ENCODE measurements at places on chromosomes 16 and 17. TPM values are rescaled to one million over a fixed set of nuclear protein-coding genes. Genes with fewer than 3 reads are reported as not detected.

Gene SLC2A4
- 2.2 TPM for total RNA-seq

Gene CNGB1
- total RNA-seq = 0.73 TPM

Gene GDPD1
- total RNA-seq = 23.2 TPM

- H3K27ac ChIP-seq = no peak overlapping the region
- no peaks in the 10 kb centered on the region for H3K36me3 ChIP-seq
- no peaks in the 10 kb centered on the region for H3K27me3 ChIP-seq
- H3K4me3 ChIP-seq = no peak overlapping the region
These were observed 23.1 kb upstream of the DNAH17 start for GRCh38 chr17:78600181-78600721.

DNA sequence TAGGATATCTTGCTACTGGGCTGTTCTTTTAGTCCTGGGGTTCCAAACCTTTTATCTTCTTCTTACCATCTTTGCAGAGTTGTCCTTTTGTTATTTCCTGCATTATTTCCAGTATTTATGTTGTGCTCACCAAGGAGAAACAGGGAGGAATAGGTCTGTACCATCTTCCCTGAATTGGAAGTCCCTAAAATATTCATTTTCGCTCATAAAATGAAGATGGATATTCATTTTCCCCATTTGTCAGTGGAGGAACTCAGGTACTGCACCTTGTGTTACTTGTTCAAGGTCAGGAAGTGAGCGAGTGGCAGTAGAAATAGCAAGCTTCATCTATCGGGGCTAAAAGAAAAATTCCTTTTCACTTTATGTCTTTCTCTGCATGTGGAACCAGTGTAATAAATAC is 989.7 kb downstream of the CDH11 start:
- H3K36me3 ChIP-seq = no peaks in the 10 kb centered on the region
- DNase-seq = no peak

- peak; percentile 69 for DNase-seq
- no peaks in the 10 kb centered on the region for H3K36me3 ChIP-seq
- H3K27ac ChIP-seq = no peak overlapping the region
- no peaks in the 10 kb centered on the region for H3K27me3 ChIP-seq
- H3K4me3 ChIP-seq = no peak overlapping the region
These were observed 3.1 kb downstream of the CTRB2 start for GRCh38 chr16:75203667-75204409.

- H3K36me3 ChIP-seq = no peaks in the 10 kb centered on the region
- no peak overlapping the region for H3K27ac ChIP-seq
- peak; percentile 13 for DNase-seq
- H3K27me3 ChIP-seq = no peaks in the 10 kb centered on the region
- no peak overlapping the region for H3K4me3 ChIP-seq
These were observed 240.3 kb downstream of the ZNF423 start for GRCh38 chr16:49615576-49615975.

- H3K4me3 ChIP-seq = no peak overlapping the region
- no peak overlapping the region for H3K27ac ChIP-seq
- H3K36me3 ChIP-seq = peaks cover 98% of the 10 kb centered on the region
- no peaks in the 10 kb centered on the region for H3K4me1 ChIP-seq
These were observed 17.1 kb downstream of the SETD6 start for GRCh38 chr16:58532414-58532813.

DNA sequence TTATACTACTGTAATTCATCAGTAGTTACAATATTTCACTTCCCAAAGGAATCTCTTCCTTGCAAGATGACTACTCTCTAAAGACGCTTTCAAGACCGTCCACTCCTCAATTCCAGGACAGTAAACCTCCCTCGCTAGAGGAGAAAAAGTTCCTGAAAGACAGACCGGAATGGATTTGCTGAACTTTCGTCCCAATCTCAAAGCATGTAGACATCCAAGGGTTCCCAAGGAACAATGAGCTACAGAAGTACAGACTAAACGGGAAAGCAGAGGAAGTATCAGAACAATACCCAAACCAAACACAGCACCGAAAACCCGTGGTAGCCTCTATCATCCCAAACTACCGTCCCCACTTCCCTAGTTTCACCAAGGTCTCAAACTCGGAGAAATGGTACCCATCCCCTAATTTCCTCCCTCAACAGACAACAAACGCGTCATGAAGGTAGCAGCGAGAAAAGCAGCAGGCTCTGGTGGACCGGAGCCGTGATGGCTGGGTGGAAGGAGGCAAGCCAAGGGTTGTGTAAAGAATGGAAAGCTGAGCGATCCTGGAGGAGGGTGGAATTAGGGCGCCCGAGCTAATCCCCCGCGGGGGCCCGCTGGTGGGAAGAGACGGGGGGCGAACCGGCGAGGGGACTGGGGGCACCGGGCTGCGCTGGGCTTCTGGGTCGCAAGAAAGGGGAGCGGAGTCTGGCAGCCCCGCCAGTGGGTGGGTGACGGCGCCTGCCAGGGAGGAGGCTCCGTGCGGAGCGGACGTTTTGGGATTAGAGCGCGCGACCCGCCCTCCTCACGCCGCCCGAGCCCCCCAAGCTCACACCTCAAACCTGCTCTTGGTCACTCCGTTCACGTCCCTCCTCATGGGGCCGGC is 647 bp downstream of the FBXL20 start:
- peak overlapping the region; percentile 93 for H3K4me3 ChIP-seq
- H3K36me3 ChIP-seq = peaks cover 2% of the 10 kb centered on the region
- peak overlapping the region; percentile 83 for H3K27ac ChIP-seq
- H3K4me1 ChIP-seq = peaks cover 5% of the 10 kb centered on the region

DNA sequence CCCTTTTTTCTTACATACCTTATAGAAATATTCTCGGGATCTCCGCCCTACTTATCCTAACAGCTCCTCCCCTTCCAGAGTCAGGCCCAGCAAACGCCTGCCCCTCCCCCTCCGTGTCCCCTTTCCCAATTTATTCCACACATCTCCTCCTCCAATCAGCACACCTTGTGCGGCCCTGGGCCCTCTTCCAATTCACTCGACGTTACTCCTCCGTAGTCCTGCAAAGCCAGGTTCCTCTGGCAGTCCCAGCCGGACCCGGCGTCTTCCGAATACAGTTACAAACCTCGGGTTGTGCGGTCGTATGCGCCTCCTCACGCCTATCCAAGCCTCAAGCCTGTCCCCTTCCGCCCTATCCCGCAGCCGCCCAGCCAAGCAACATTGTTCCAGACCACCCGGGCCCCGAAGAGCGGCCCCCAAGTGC is 677 bp downstream of the CBX1 start:
- H3K27me3 ChIP-seq = no peaks in the 10 kb centered on the region
- peak overlapping the region; percentile 89 for H3K4me3 ChIP-seq
- no peaks in the 10 kb centered on the region for H3K4me1 ChIP-seq
- DNase-seq = peak; percentile 94
- peaks cover 16% of the 10 kb centered on the region for H3K36me3 ChIP-seq

DNA sequence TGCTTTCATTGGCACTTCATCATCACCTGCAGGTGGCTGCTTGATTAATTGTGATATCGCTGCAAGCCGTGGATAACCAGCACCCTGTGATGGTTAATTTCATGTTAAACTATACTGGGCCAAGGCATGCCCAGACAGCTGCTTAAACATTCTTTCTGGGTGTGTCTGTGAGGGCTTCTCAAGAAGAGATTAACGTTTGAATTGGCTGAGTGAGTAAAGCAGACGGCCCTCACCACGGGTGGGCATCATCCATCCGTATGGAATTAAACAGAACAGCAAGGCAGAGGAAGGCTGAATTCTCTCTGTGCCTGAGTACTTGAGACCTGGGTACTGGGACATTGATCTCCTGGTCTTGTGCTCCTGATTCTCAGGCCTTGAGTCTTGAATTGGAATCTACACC is 7.1 kb upstream of the ZNF213 start:
- peak; percentile 78 for DNase-seq
- peaks cover 47% of the 10 kb centered on the region for H3K36me3 ChIP-seq
- H3K27ac ChIP-seq = no peak overlapping the region
- H3K4me1 ChIP-seq = no peaks in the 10 kb centered on the region

- no peaks in the 10 kb centered on the region for H3K4me1 ChIP-seq
- H3K27me3 ChIP-seq = no peaks in the 10 kb centered on the region
- H3K27ac ChIP-seq = no peak overlapping the region
- H3K4me3 ChIP-seq = no peak overlapping the region
- no peak for DNase-seq
These were observed 11.9 kb downstream of the TMEM204 start for GRCh38 chr16:1545044-1546040.

DNA sequence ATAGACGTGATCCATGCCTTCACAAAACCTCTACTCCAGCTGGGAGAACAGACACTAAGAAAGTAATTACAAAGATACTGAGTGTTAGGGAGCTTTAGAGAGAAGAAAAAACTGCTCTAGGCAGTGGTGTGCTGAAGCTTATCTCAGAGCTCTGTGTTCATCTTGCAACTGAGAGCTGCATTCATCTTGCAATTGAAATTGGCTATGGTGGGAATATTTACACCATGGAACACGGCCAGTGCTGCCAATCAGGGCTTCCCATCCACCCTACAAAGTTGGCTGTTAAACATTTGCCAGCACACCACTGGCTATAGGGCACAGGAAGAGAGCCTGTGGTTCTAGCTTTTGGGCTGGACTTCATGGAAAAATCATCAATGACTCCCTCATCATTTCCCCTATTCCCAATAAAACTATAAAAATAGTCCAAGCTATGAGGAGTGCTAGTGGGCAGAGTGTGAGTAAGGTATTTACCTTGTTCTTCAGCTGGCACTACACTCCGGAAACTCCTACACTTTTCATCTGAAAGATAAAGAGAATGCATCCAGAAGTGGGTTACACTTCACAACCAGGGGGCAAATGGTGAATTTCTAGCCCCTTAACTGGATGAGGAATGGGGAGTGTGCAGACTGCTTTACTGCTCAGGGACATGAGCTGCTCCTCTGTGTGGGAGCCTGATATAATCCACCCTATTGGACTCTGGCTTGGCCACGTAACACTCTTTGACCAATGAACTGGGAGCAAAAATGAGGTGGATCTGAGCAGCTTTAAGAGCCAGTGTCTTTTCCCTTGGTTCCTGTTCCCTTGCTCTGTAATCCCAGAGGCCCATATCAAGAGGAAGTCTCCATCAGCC is 11.6 kb downstream of the GSG1L2 start:
- peaks cover 17% of the 10 kb centered on the region for H3K4me1 ChIP-seq
- H3K27me3 ChIP-seq = peaks cover 40% of the 10 kb centered on the region
- DNase-seq = no peak

- DNase-seq = no peak
- H3K4me3 ChIP-seq = no peak overlapping the region
- H3K27me3 ChIP-seq = no peaks in the 10 kb centered on the region
- no peaks in the 10 kb centered on the region for H3K36me3 ChIP-seq
These were observed 151.0 kb downstream of the SHISA9 start for GRCh38 chr16:13052431-13052830.

DNA sequence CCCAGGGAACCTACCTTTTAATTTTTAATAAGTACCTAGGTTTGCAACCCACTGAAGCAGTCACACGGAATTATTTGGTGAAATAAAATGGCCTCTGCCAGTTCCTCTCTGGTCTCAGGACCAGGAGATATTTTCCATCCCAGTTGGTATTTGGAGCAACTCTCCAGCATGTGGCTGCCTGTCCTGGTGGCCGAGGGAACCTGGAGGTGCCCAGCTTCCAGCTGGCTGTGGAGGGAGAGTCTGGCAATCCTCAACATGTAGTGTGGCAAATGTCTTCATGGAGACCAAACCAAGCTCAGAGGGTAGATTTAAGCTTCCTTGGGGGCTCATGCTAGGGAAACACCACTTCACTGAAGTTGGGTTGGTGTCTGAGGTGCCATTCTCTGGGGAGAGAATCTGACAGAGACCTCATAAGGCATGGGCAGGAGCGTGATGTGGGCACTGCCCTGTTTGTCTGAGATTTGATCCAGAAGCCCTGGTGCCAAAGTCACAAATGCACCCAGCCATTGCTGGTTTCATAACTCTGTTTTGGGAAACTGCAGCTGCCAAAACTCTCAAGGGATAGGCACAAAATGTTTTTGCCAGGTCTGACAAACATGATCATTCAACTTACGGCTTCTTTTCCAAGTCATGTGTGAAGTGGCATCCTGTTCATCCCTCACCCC is 2.8 kb downstream of the MT1X start:
- no peaks in the 10 kb centered on the region for H3K4me1 ChIP-seq
- peaks cover 35% of the 10 kb centered on the region for H3K27me3 ChIP-seq
- no peaks in the 10 kb centered on the region for H3K36me3 ChIP-seq
- H3K4me3 ChIP-seq = no peak overlapping the region

DNA sequence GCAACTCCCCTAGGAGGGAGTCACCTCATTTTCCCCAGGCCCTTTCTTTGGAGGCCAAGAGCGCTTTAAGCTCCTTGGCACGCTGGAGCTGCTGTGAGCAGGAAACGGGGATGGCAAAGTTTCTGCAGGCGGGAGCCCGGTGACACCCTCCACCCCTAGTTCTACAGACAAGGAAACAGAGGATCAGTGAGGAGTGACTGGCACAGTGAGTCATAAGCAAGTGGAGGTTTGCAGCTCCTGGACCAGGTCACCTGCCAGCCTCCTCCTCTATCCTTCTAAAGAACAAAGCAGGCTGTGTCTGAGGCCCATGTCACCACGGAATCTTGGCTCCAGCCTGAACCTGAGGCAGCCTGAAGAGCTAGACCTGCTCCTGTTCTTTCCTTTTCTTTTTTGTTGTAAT is 141.9 kb downstream of the TMEM132E start:
- H3K4me1 ChIP-seq = peaks cover 2% of the 10 kb centered on the region
- no peaks in the 10 kb centered on the region for H3K36me3 ChIP-seq
- H3K27ac ChIP-seq = no peak overlapping the region
- no peak overlapping the region for H3K4me3 ChIP-seq

- no peak for DNase-seq
- H3K4me1 ChIP-seq = peaks cover 3% of the 10 kb centered on the region
- no peaks in the 10 kb centered on the region for H3K27me3 ChIP-seq
- H3K36me3 ChIP-seq = no peaks in the 10 kb centered on the region
These were observed 22.0 kb upstream of the NPTX1 start for GRCh38 chr17:80498242-80498919.

- H3K4me1 ChIP-seq = no peaks in the 10 kb centered on the region
- no peak overlapping the region for H3K4me3 ChIP-seq
- no peak overlapping the region for H3K27ac ChIP-seq
- no peaks in the 10 kb centered on the region for H3K27me3 ChIP-seq
These were observed 23.8 kb downstream of the TBC1D3B start for GRCh38 chr17:36152639-36153120.

- H3K4me3 ChIP-seq = no peak overlapping the region
- peaks cover 70% of the 10 kb centered on the region for H3K36me3 ChIP-seq
- peak; percentile 97 for DNase-seq
- H3K27ac ChIP-seq = no peak overlapping the region
These were observed 8.2 kb downstream of the SYNGR2 start for GRCh38 chr17:78176548-78177025.

- DNase-seq = no peak
- peaks cover 96% of the 10 kb centered on the region for H3K36me3 ChIP-seq
- no peaks in the 10 kb centered on the region for H3K4me1 ChIP-seq
- H3K27ac ChIP-seq = no peak overlapping the region
- H3K27me3 ChIP-seq = no peaks in the 10 kb centered on the region
These were observed 20.7 kb upstream of the GLG1 start for GRCh38 chr16:74627506-74628220.

DNA sequence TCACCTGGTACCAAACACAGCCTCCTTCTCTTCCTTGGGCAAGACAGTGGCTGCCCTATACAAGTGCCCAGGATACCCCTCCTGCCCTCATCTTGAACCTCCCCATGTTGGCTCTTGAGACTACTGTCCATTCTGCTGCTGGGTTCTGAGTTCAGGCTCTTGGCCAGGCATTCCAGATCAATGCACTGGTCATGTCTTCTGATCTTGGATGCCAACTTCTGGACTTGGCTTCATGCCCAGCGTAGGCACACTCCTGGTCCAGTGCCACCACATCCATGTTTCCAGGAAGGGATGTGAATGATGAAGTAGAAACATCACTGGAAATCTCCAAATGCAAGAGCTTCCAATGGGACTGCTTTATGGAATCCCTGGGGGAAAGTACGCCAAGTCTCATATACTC is 51.5 kb downstream of the DYNLRB2 start:
- H3K4me1 ChIP-seq = no peaks in the 10 kb centered on the region
- no peak overlapping the region for H3K27ac ChIP-seq
- no peaks in the 10 kb centered on the region for H3K36me3 ChIP-seq
- H3K4me3 ChIP-seq = no peak overlapping the region
- no peaks in the 10 kb centered on the region for H3K27me3 ChIP-seq
- DNase-seq = no peak

Measured in endodermal cell (in vitro differentiated cells).